ENCODE measurements at places on chromosomes 1 and 21. TPM values are rescaled to one million over a fixed set of nuclear protein-coding genes. Genes with fewer than 3 reads are reported as not detected.

- no peaks in the 10 kb centered on the region for H3K27me3 ChIP-seq
- H3K4me3 ChIP-seq, result no peak overlapping the region
- H3K27ac ChIP-seq, result no peak overlapping the region
Observed at GRCh38 chr1:160066829-160067745, 2.9 kb downstream of the KCNJ10 start.

GRCh38 chr1:167467126-167467710 lies 51.1 kb downstream of the CD247 start:
- no peak overlapping the region for H3K27ac ChIP-seq
- no peaks in the 10 kb centered on the region for H3K36me3 ChIP-seq
- DNase-seq, result no peak
- H3K4me3 ChIP-seq, result no peak overlapping the region

DNA sequence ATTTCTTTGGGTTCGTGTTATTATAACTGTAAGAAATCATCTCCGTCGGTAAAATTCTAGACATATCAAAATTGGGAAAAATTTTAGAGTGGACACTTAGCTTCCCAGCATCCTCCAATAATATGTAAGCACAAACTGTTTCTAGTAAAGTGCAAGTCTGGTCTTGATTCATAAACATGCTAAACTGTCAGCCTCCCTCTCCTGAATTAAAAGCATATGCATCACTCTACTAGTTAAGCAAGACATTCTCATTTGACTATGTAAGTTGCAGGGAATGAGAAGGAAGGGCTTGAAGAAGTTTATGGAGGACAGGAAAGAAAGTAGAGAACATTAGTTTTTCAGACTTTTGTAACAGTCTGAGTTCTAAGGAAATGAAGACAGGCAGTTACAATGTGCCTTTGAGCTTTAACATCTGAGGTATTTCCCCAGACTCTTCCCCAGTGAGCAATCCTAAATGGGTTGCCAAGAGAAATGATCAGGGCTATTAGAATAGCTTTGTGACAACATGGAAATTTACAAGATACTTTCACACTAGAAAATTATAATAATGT lies 90.0 kb downstream of the TYW3 start:
- H3K4me3 ChIP-seq, result no peak overlapping the region
- H3K27ac ChIP-seq, result no peak overlapping the region
- H3K36me3 ChIP-seq, result no peaks in the 10 kb centered on the region
- peaks cover 6% of the 10 kb centered on the region for H3K27me3 ChIP-seq
- no peak for DNase-seq
- no peaks in the 10 kb centered on the region for H3K4me1 ChIP-seq

GRCh38 chr1:51839094-51839493 lies 39.4 kb downstream of the NRDC start:
- H3K4me3 ChIP-seq, result no peak overlapping the region
- H3K4me1 ChIP-seq, result no peaks in the 10 kb centered on the region
- DNase-seq, result no peak
- no peak overlapping the region for H3K27ac ChIP-seq

KTI12 gene
- total RNA-seq, result 3.4 TPM

Measured in pancreas (tissue), 10 donors.